ENCODE measurements at places on chromosomes 16 and 17.

- DNase-seq, result peak; percentile 42
Measured at GRCh38 chr16:86252596-86252995, 257.7 kb upstream of the FOXF1 start.

DNA sequence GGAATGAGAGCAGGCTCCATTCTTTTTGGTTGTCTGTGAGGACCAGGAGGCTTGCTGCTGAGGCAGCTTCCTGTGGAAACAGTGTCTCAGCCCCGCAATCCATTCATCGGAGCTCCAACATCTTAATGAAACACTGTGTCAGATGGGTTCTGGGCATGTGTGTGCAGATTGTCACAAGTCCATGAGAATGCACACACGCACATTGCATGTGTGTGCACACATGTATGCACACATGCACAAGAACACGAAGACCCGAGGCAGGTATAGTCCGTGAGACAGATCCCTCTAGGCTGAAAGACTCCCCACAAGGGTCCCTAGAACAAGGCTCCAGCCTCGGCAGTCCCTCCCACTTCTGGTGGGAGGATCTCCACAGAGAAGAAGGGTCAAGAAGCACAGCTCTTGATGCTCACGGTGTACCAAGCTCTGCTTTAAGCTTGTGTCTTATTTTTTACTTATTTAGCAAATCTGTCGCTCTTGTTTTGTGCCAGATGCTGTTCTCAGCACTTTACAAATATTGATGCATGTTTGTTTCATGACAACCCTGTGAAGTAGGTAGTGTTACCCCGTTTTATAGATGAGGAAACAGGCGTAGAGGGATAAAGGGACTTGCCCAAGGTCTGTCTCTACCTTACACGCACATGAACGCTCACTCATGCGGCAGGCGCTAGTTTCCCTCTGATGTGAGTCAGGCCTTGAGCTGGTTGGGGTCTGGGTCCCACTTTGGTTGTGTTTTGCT lies 213.1 kb downstream of the SEC14L1 start:
- DNase-seq, result no peak

DNA sequence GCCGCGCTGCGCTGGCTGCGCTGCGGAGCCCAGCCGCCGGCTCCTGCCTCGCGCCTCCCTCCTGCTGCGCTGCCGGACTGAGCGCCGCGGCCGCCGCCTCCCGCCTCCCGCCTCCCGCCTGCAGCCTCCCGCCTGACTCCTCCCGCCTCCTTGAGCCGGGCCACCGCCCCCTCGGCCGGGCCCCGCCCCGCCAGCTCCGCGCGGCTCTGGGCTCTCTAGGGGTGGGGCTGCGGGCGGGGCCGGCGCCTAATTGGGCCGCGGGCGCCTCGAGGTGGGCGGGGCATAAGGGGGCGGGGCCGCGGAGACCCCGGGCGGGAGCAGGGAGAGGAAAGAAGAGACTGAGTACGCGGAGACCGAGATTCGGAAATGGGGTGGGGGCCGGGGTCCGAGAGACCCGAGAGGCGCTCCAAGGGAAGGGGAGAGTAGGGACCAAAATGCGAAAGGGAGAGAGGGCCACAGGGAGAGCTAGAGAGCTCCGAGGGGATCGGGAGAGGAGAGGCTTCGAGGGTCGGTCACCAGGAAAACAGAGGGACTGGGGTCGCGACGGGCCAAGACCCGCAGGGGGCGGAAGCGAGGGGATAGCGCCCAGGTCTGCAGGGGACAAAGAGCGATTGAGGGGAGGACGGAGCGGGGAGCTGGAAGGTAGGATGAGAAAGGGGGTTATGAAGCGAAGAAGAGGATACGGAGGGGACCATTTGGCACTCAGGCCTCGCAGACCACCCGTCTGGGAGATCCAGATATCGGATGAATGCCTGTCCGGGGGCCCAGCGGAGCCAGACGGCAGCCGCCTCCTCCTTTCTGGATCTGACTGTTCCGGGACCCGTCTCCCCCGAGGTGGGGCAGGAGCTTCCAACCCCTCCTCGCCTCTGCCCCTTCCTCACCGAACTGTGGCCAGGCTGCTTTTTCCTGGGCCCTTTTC lies at the start of gene C1QL1:
Gene C1QL1, minus strand, starts transcription at position 79 of the 919 bp plus-strand sequence. CDS start 255 bp downstream, outside the sequence.
- peak; percentile 89 for DNase-seq

DNA sequence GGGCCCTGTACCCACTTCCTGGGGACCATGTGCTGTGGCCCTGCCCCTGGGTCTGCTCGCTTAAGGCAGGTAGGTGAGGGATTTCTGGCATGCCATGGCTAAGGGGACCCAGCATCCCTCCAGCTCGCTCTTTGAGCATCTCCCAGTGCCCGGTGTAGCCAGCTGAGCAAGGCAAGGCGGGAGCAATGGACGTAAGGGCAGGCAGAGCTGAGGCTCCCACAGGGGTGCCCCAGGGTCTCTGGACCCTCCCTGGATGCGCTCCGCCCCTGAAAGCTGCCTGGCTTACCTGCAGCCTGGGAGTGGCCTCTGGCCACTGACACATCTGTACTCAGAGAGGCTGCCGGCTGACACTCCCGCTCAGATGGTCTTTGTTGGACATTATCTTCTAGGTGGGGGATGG lies 189.9 kb downstream of the IRF8 start:
- DNase-seq, result no peak

GRCh38 chr16:57960826-57961472 lies 10.0 kb downstream of the CNGB1 start:
- no peak for DNase-seq

- no peak for DNase-seq
Measured at GRCh38 chr16:23379707-23380106, 73.3 kb downstream of the COG7 start.

GRCh38 chr17:79205688-79206205 lies 131.1 kb downstream of the ENGASE start:
- DNase-seq, result no peak

DNA sequence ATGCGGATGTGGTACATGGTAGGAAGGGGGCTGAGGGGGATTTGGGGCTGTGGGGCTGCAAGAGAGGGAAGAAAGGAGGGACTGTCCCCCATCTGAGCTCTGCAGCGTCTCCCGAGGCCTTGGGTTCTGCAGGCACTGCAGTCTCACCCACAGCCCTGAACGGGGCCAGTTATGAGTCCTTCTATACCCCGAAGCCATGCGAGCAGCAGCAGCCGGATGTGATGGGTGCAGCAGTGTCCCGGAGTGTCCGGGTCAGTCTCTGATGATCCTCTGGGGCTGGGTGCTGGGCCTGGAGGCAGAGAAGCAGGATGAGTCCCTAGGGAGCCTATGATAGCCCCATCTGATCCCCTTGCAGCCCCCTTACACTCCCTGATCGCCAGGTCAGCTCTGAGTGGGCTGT lies 41.5 kb downstream of the CPNE2 start:
- no peak for DNase-seq

DNA sequence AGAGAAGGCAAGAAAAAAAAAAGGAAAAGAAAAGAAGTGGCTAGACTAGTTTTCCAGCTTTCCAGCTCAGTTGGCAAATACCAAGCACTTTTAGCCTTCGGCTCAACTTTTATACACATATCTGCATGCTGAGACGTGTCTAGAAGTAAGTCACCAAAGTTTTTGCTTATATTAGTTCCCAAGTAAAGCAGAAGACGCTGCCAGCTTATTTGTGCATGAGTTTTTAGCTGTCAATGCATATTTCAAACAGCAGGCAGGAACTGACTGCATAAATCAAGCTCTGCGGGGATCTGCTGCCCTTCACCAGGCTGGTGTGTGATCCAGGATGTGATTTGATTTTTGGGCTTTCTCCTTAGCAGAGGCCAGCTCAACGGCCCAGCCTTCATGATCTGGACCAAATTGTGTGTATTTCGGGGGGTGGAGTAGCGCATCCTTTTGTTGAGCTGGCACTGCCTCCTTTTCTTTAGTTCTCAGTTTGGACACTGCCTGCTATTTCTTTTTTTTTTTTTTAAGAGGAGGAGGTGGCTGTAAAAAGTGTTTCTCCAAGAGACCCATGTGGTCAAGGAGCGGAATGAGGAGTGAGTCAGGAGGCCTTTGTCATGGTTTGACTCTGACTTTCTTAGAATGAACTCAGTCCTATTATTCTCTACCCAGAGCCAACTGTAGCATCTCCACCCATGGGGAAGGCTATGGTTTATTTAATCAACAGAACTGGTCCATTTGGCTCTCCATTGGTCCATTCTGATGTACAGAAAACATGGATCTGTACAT lies 162.6 kb upstream of the XYLT1 start:
- DNase-seq, result no peak

DNA sequence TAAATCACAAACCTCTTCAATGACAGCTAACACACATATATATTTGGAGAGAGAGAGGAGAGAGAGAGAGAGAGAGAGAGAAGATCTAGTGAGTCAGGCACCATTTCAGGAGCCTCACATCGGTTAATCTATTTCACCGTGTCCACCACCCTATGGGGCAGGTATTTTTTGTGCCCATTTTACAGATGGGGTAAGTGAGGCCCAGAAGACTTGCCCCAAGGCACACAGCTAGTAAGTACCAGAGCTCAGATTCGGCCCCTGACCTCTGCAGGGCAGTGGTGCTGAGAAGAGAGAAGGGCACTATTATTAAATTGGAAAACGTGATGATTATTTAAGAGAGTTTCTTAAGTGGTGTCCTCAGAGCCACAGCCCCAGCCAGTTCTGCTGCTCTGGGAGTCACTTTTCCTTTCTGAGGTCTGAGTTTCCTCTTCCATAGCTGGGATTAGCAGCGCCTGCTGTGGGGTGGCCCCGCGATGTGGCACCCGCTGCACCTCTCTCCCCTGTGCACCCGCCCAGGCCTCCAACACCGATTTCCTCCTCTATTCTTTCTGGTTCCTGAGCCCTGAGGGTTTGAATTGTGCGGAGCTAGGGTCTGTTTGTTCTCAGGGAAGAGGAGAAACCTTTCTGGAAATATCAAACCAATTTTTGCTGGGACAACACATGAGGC lies 303.9 kb downstream of the IRF8 start:
- no peak for DNase-seq

Data from erythroblast (primary cell).